ENCODE measurements at places on chromosomes 12 and 14.

DNA sequence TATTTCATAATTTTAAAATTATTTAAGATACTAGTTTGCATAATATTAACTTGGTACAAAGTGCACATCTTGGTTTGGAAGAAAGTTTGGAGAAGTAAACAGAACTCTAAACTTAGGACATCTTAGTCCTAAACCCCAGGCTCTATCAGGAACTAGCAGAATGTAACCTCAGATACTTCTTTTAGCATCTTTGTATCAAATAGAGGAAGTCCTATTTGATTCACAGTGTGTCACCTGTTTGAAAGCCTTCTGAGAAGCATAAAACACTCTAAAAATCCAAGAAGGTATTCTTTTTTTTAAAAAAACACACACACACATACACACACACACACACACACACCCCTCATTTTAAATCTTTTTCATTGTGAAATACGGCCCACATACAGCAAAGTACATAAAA is 12.0 kb upstream of the RNU6-7 start:
- no peak for DNase-seq

DNA sequence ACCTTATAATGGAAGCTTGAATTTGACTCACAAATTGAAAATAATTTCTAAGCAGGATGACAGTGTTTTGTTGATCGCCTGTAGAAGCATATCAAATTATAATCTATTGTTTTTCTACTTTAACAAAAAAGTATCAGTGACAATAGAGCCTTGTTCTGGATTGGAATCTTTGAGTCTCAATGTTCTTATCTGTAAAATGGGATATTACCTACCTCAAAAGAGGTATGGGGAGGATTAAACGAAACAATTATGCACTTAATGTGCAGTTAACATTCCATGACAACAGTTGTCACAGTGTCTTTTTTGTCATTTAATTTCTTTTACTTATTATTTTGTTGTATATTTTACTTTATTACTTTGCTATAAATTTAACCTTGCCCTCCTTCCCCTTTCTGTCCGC is 1.1 kb downstream of the RTRAF start:
- DNase-seq = no peak

- DNase-seq = no peak
These were observed 51.5 kb downstream of the DUSP16 start for GRCh38 chr12:12511021-12511783.

DNA sequence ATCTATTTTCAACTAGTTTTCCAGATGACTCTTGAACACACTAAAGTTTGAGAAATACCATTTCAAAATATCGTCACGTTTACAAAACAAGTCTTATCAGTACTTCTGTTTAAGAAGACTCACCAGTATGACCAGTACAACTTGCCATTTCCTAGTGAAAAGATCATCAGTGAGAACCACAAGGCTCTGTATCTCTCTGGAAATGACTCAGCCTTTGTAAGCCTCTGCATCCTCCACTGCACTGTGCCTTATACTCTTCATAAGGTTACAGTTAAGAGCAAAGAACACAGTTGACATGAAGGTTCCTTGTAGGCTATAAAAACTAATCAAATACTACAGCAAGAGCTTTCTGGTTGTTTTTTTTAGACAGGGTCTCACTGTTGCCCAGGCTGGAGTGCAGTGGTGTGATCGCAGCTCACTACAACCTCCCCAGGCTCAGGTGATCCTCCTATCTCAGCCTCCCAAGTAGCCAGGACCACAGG is 5.7 kb upstream of the VTI1B start:
- no peak for DNase-seq

DNA sequence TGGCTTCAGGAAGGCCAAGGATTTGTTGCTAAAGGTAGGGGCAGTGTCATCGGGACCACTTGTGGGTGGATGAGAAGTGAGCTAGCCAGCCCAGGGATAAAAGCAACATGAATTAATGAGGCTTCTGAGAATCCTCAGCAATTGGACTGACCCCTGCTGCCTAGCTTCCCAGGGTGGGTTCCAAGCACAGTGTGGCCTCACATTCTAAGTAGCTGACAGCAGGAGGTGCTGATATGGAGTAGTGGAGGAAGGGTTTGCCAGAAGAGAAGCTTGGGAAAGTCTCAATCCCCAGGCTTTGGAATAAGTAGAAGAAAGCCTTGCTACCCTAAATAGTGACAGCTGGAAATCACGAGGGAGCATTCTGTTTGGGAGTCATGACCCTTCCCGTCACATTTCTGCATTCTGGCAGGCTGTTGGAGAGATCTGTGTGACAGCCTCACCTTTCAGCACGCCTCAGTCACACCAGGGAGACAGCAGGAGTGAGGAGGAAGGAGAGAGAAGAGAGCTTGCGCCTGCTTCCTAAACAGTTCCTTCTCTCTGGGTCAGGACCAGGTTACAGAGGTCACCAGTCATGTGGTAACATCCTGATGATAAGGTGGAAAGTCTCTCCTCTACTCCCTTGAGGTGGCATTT is 31.2 kb downstream of the DACT1 start:
- DNase-seq = no peak

DNA sequence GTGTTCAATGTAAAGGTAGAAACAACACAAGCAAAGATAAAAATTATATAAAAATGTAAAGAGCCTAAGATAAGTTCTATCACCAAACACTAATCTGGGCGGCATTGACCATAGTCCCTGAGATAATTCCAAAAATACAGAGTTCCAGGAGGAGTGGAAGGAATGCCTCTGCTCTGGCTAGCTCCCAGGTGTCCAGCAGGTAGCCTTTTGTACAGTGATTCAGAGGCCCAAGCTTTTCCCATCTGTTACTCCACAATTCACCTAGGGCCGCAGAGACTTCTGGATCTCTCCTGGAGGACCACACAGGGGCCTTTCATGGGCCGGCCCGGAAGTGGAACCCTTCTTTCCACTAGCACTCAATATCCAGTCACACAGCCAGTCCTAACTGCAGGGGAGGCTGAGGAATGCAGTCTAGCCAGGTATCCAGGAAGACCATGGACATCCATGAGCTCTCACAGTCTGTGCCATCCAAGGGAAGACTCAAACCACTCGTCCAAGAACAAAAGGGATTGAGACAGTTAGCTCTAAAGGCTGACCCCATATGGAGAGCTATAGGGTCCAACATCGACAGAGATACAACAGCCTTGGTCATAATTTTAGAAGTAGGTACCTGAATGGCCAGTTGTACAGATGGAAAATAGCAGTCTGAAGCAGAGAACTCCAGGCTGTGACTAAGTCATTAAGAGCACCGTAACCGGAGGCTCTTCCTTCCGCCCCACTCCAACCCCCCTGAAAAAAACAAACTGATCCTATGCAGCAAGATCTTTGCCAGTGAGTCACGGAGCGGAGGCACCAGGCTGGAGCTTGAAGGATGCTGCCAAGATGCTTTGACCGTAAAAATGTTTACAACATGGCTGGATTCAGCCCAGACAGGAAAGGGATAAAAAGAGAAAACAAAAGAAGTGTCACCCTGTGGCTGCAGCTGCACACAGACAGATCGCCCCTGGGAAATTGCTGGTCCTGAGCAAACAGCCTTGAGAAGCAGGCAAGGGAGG is 204.8 kb downstream of the NUAK1 start:
- no peak for DNase-seq

DNA sequence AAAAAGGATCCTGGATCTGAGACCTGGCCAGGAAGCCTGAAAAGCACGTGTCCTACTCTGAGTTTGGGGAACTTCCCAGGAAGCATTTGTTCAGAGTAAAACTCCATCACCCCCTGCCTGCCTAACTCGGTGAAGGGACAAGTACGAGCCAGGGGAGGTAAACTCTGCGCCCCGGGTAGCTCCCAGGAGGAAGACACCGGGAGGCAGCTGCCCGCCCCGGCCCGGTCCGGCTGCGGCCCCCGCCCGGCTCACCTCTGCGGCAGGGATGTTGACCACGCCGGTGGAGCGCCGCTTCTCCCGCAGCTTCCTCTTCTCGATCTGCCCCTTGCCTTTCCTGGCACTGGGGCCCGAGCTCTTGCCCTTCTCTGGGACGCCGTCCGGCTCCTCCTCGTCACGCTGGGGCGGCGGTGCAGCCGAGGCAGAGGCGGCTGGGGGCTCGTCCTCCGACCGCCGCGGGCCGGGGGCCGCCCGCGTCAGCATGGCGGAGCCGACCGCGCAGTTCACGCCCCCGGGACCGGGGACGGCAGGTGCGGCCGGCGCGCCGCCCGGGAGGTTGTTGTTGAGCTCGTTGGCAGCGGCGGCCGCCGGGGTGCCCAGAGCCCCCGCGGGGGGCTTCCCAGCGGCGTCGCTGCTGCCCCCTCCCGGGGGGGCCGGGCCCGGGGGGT is 1.2 kb downstream of the PAWR start:
- peak; percentile 19 for DNase-seq

GRCh38 chr14:96614481-96614881 is 112.3 kb downstream of the PAPOLA start:
- peak; percentile 93 for DNase-seq

GRCh38 chr12:65534238-65534841 is 255.9 kb downstream of the MSRB3 start:
- no peak for DNase-seq

- no peak for DNase-seq
These were observed 50.9 kb downstream of the ZFP36L1 start for GRCh38 chr14:68741839-68742470.

GRCh38 chr12:76135456-76135855 is 51.0 kb upstream of the NAP1L1 start:
- DNase-seq = no peak

- no peak for DNase-seq
These were observed 11.3 kb downstream of the NOS1 start for GRCh38 chr12:117350140-117350539.

DNA sequence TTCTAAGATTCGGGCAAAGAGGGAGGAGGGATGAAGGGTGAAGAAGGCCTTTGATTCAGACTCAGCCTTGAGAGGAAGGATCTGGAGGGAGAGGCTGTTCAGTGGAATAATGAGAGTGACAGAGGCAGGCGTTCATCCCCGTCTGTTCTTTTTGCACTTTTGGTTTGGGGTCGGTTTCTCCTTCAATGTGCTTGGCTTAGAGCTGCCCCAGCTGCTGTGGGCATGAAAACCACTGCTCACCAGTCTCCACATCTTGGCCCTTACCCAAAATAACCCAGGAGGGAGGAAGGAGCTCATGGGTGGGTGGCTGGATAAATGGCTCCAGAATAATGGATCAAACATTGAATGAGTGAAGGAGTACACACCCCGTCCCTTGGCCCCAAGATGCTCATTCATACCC is 261.7 kb upstream of the FKBP4 start:
- no peak for DNase-seq

DNA sequence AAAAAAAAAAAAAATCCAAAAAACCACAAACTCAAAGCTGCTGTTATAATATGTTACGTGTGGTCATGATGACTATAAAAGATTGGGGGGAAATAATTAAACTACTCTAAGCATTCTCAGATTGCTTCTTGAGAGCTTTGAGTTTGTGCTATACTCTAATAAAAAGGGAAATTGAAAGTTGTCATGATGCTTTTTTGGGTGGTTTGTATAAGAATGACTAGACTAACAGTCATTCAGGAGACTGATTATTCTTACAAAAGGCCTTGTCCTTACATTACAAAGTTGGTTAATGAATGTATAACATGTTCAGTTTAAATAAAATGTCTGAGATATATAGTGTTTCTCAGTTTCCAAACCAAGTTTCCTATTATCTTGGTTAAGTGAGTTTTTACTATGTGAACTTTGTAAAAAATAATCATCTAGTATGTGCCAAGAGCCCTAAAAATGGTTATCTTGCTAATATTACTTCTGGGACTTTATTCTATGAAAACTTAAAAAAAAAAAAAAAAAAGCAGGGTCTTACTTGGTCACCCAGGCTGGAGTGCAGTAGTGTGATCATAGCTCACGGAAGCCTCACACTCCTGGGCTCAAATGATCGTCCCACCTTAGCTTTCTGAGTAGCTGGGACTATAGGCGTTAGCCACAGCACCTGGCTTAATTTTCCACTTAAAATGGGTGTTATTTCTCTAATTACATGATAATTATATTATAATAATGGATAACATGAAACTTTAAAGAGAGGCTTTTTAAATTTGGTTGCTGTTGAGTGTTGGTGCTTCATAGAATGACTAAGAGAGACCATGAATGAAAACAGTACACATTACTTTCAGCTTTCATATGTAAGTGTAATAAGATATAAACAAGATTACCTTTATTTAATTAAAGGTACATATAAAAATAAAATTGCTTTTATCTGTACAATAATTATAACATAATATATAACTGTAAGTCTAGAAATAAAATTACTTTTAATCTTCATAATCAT is 459.6 kb upstream of the RGS6 start:
- DNase-seq = no peak

DNA sequence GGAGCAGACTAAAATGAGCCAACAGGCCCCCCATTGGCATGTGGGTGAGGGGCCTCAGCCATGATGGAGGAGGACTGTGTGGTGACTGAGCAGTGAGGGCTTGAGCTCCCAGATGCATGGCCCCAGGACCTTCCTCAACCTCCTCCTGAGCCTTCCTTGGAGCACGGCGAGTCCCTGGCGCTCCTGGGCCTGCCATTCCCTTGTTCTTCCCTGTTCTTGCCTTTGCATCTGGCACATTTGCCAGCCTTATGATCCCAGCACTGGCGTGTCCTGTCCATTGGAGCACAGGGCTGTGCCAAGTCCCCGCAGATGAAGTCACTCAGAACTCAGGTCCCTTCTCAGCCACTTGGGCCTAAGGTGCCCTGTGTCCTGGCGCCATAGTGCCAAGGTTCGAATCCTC is 40.3 kb upstream of the MEG3 start:
- no peak for DNase-seq

DNA sequence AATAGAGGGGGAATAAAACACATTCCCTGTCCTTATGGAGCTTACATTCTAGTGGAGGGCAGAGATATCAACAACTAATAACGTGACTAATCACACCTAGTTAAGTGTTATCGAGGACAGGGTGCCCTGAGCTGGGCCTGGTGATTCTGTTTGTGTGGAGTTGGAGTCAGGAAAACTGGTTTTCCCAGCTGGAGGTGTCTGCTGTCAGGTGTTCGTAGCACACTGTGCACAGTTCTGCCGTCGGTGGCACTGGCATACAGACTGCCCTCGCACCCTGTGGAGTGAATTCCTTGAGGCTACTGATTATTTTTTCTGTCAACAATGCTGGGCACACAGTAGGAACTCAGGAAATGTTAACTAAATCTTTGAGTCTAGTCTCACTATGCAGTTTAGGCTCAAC is 900 bp upstream of the MTERF2 start:
- no peak for DNase-seq

DNA sequence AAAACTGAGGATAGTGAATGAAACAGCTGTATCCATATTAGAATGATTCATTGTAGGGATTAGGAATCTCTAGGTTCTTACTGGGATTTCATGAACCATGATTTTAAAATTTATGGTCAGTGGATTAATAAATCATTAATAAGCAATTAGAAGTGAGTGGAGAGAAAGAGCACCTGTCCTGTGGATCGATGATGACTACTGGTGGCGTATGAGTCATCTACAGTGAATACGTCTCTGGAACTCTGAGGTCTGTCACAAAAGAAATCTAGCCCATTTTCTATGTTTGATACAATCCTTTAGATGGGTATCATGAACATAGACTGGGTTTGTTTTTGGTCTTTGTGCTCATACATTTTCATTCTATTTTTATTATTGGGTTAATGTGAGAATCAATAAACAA is 77.3 kb upstream of the RTL1 start:
- no peak for DNase-seq

GRCh38 chr14:32934881-32935633 is 3.6 kb upstream of the NPAS3 start:
- peak; percentile 14 for DNase-seq

- no peak for DNase-seq
These were observed 72.7 kb downstream of the DYRK2 start for GRCh38 chr12:67721248-67721647.

Data from WERI-Rb-1 (cell line).